Left renal pelvis (tissue), 4 donors: ENCODE measurements at places on chromosomes 13 and 19. TPM values are rescaled to one million over a fixed set of nuclear protein-coding genes. Genes with fewer than 3 reads are reported as not detected.
A peak's percentile ranks its signal among the peaks of the same experiment; 100 is the strongest.

GRCh38 chr13:73368608-73369007 lies 309.8 kb downstream of the KLF5 start:
- no peak for DNase-seq

GRCh38 chr13:110984381-110984780 lies 69.5 kb upstream of the ANKRD10 start:
- DNase-seq: no peak

DNA sequence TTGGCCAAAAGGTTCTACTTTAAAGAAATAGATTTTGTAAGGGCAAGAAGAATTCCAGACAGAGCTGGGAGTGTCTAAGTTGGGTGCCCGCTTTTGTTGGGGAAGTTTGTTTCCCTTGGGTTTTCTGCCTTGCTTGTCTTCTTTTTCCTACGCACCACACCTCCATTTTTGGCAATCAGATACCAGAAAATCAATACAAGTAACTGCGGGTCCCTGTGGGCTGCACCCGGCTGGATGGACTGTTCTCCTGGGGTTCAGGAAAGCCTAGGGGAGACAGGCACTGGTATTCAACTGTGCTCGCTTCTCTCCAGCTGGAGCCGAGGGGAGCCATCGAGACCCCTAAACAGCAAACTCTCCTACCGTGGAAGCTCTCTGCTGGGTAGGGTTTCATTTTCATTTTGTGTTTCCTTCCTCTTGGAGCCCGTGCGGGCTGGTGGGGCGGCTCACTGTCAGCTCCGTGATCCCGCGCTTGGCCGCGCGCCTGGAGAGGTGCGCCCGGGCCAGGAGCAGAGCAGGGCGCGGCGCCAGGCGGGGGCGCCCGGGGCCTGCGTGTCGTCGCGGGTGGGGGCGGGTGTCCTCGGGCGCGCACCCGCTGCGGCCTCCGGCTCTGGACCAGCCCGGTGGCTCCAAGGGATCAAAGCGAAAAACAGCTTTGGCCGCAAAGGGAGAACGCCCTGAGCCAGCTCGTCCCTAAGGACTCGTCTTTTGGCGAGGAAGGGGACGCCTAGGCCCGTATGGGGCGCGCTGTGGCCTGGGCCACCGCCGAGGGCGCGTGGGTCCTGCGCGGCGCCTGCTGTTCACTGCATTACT lies 347.2 kb downstream of the ZNF536 start:
- no peak for DNase-seq

DNA sequence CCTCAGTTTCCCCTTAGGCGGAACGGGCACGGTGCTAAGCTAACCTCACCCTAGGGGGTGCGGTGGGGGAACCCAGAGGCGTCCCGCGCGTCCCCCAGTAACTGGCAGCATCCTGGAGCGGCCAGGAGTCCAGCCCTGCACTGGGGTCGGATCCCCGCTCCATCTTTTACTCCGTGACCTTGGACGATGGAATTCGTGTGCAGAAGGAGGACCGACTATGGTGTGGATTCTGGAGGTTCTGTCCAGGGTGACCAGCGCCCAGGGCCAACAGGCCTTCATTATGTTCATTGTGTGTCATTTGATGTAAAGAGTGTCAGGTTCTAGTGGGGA lies 630 bp downstream of the SPPL2B start:
- no peak for DNase-seq

DNA sequence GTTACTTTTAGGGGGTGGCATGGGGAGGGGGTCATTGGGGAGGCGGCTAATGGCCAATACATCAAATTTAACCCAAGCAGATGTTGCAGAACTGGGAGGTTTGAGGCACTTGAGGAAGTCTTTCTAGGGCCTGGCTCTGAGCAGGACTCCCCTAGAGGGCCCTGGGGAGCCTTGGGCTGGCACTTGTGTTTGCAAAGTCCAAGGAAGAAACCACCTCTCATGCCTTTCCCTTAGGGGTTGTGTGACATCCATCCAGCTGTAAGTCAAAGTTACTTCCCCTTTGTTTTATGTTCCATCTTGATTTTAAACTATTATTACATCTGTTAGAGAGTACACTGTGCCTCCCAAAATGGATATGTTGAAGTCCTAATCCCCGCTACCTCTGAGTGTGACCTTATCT lies 159.9 kb downstream of the KATNAL1 start:
- no peak for DNase-seq

- no peak for DNase-seq
Measured at GRCh38 chr19:6333439-6333838, at the start of gene ACER1. ACER1 (minus strand) TSS chr19:6333612; CDS start chr19:6333551, 61 bp downstream.

DNA sequence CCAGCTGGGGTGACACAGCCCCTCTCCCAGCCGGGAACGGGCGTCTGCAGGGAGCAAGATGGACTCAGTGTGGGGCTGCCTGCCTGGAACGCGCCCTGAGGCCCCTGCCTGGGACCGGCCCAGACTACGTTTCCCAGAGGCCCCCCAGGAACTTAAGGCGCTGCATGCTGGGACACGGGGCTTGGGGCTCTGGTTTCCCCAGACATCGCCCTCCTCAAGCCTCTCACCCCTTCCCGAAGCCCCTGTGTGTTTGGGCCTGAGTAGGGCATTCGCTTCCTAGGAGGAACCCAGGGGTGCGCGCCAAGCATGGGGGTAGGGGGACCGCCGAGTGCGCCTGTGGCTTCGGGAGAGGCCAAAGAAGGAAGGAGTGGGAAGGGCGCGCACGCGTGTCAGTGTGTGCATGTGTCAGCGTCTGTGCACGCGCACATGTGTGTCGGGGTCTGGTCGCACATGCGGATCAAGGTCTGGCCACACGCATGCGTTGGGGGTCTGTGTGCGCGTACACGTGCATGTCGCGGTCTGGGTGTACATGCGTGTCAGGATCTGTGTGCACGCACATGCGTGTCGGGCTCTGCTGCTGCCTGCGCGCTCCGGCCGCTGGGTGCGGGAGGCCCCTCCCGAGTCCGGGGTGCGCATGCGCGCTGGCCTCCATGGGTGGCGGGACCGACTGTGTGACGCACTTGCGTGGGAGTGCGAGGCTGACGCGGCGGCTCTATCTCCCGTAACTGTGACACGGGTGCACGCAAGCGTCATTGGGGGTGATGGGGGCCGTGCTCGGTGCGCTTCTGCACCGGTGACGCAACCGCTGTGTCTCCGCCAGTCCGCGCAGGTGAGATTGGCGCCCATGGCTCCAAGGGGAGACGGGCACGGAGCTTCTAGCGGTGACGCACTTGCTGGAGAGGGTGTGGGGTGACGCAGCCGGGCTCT lies 16.2 kb downstream of the ZNF331 start:
- peak; percentile 64 for DNase-seq

DNA sequence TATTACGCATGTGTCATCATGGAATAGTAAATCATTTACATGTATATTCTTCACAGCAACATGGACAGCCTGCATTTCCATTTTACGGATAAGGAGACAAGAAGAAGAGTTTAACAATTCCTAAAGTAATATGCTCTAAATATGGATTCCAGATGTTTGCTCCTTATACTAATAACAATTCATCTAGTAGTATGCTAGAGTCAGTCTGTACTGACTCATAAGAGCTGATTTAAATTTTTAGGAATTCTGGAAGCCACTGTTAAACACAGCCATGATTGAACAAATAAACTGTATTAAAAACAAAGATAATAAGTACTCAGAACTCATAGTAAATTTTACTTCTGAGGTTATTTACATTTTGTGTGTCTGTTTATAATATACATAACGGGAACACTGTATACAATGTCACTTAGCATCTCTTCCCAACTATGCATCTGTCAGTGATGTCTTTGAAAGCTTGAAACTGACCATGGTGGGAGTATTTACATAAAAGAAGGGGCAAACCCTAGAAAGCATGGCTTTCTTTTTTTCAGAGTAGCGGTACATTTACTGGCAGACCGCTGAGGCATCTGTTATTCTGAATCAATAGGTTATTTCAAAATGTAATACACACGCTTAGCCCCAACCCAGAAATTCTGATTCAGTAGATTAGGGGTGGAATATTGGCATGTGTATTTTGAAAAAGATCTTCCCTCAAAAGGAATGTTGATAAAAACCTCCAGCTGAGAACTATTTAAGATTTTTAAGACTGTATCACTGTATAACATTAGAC lies 12.9 kb downstream of the ZC3H13 start:
- no peak for DNase-seq

GRCh38 chr19:18340190-18340989 lies at the start of gene PGPEP1:
PGPEP1 (plus strand) TSS chr19:18340598; CDS start chr19:18340682, 84 bp downstream.
- DNase-seq: no peak

The OR4F17 gene
- polyA plus RNA-seq: not detected

The IL4I1 gene
- 1.5 TPM for polyA plus RNA-seq

The NCR1 gene
- polyA plus RNA-seq: not detected

The AMH gene
- polyA plus RNA-seq: 2.2 TPM

The CLDN10 gene
- polyA plus RNA-seq: 119 TPM

The MAB21L1 gene
- 0.33 TPM for polyA plus RNA-seq

The NCLN gene
- polyA plus RNA-seq: 30.6 TPM

The FREM2 gene
- polyA plus RNA-seq: 41.0 TPM
